CD14-positive monocyte (primary cell): ENCODE measurements at places on chromosomes 1 and 21.

DNA sequence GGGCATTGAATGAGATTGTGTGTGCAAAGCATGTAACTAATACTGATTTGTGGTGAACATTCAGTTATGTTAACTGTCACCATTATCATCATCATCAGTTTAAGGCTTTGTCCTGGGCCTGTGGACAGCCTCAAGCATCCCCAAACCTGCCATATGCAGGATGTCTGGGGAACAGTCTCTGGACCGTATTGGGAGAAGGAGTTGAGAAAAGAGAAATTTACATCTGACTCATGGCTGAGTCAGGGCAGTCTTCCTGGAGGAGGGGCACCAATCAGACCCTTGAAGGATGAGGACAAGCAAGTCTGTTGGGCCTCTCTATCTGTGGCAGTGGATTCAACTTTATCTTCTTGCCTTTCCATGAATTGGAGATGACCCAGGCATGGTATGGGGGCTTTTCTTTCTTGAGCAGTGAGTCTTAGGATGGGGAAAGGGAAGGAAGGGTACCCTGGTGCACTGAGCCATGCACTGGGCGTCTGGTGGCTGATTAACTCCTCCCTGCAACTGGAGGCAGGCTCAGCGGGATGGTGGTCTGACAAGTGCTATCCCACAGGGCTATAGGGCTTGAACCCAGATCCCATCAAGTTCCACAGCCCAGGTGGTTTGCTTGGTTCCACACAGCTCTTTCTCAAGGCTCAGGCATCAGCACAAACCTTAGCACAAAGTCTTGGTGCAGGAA is 2.9 kb downstream of the PADI3 start:
- DNase-seq, result no peak

DNA sequence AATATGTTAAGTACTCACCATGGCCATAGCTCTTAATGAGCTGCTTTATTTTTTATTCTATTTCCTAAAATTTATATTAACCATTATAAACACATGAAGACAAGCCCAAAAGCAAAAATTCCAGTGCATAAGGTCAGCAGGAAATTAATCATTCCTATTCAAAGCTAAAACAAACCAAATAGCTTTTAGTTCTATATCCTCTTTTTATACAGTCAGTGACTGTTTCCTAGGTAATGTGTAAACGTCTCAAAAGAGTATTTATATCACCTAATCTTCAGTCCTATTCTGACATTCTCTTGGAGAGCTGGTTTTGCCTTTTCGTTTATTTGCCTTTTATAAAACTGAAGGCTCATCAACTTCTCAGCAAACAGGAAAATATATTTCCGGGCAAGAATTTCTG is 4.2 kb downstream of the GOLPH3L start:
- DNase-seq, result no peak

DNA sequence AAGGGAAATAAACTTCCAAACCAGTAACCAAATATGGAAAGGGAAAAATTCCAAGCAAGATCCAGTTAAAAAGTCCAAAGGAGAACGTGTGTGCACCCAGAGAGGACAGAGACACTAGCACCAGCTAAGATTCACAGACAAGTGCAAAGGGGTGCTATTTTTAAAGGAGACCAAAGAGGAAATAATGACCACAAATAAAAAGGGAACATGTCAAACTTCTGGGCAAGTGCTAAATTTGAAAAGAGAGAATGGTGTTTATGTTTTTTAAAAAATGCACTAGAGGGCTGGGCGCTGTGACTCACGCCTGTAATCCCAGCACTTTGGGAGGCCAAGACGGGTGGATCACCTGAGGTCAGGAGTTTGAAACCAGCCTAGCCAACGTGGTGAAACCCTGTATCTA is 8.6 kb downstream of the JAM2 start:
- peak; percentile 14 for DNase-seq

DNA sequence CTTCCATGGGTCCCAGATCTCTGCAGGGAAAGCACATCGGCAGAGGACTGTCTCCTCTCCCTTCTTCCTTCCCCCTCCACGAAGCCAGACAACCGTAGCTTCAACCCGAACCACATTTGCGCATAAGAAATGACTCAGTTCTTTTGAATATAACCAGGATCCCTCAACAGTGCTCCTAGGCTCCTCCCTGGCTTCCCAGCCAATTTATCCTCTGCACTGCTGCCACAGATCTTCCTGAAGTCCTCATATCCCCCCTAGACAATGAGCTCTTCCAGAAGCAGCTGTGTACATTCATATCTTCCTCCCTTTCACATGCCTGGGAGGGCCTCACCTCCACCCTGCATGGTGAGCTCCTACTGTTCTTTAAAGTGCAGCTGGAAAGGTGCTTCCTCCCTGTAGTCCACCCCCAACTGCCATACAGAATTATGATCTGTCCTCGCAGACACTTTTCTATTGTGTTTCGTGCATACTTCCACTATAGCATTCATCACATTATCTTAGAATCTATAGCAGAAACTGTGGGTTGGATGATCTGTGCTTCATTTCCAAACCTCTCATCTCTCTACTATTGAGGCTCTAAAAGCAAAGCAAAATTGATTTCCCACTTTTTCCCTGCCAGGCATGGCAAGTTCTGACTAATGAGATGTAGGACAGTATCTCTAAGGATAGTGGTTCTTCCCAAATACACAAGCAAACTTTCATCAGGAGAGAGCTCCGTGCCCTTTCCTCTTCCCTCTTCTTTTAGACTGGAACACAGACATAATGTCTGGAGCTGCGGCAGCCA is 179.3 kb upstream of the HMGB4 start:
- DNase-seq, result no peak

GRCh38 chr1:62722796-62723195 is 34.6 kb upstream of the DOCK7 start:
- DNase-seq, result peak; percentile 31

- DNase-seq, result no peak
These were observed 18.7 kb downstream of the TNFRSF8 start for GRCh38 chr1:12081648-12082396.

GRCh38 chr1:62054188-62054587 is 140.5 kb upstream of the L1TD1 start:
- no peak for DNase-seq

DNA sequence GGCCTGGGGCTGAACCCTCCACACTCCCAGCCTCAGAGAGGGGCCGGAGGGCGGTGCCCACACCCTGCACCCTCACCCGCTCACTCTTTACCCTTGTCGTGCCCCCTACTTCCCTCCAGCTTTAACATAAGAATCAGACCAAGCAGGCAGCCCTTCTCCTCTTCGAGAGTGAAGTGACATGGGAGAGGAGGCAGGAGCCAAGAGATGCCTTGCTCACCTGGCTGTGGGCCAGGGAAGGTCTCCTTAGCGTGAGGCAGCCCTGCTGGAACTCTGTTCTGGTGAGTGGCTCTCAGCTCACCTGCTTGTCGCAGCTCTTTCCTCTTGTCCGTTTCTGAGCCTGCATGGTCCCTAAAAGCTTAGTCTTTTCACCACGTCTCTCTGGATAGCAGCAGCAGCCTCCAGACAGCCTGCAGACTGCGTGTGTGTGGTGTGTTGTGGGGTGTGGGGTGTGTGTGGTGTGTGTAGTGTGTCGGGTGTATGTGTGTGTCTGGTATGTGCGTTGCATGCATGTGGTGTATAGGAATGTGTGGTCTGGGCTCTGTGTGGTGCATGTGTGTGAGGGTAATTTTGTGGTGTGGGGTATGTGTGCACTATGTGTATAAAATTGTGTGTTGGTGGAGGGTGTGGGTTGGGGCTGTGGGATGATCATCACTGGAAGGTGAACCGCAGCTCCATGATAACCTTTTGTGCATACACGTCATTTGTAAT is 86.7 kb downstream of the CCDC185 start:
- DNase-seq, result no peak

- no peak for DNase-seq
These were observed 322.4 kb upstream of the DEPDC1 start for GRCh38 chr1:68819190-68819829.

- no peak for DNase-seq
These were observed 76.4 kb upstream of the MARK1 start for GRCh38 chr1:220451532-220451931.

DNA sequence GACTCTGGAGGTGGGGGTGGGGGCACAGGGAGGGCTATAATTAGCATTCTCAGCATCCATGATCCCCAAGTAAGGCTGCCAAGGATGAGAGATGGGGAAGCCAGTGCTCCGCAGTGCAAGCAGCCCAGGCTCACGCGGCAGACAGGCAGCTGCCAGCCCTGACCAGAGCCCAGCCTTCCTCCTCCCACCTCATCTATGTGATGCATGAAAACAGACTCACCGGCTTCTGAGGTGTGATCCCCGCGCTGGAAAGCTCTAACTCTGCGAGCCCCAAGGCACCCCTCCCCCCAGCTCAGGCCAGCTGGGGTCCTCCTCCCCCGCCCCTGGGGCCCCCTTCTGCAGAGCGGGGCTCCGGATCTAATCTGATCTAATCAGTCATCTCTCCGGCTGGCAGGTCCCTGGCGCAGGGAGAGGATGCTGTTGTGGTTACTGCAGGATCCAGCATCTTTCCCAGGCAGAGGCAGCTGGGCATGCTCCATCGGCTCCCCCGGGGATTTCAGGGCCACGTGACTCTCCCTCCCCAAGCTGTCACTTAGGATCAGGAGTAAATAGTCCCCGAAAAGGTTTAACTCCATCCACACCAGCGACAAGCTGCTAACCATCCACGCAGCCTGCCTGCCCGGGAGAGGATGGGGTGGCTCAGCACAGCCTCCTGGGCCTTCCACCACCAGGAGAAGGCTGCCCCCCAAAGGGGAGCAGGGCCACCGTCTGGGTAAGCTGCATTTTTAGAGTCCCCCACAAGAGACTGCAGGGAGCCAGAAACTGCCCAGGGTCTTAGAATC is at the start of gene PLEKHA6:
Gene PLEKHA6 (minus strand): TSS at position 456 of the 782 bp plus-strand sequence. CDS start 86,202 bp downstream, outside the sequence.
- no peak for DNase-seq

GRCh38 chr21:44905728-44906090 is 15.0 kb downstream of the ITGB2 start:
- DNase-seq, result peak; percentile 51

DNA sequence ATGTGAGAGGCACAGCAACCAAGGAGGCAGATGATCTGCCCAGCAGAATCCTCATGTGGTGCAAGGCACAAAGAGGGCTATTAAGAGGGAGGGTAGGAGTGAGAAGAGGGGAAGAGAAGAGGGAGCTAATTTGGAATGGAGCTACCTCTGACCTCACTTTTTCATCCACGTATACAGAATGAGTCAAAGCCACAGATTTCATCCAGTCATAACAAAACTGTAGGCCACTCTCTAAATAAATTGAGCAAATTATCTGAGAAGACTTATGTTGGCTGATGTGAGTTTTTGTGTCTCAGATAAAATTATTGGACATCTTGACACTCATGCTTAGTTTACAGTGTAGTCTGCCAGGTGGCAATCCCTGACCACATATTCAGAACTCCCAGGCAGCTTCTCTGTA is 325.6 kb downstream of the TTLL7 start:
- DNase-seq, result no peak

DNA sequence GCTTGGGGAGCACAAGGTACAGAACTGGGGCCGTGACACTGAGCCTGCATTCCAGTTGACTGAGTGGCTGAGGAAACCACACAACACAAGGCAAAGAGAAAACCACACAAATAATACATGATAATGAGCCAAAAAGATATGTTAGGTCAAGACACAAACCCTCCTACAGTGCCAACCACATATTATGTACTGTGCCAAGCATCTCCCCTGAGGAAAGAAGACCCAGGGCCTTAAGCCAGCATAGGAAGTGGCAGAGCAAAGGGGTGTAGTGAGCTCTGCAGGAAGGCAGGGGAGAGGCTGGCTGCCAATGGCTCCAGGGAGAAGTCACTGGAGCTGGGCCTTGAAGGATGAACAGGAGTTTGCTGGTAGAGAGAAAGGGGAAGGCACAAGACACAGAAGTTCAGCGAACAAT is 28.2 kb downstream of the CTNNBIP1 start:
- DNase-seq, result no peak

DNA sequence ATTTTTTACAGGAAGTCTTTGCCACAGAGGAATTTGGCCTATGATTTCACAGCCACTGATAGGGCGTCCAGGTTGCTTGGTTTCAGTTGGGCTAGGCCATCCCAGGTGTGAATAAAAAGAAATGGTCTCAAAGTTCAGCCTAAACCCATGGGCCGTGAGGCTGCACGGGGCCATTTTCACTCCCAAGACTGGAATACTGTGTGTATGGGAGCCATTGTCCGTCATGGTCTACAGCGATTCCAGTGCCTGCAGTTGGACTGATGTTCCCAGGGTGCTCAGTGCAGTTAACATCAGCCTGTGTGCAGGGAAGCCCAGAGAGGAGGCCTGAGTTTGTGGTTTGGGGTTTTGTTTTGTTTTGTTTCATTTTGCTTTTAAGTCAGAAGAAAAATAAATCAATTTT is 133.2 kb downstream of the ADSS2 start:
- no peak for DNase-seq

GRCh38 chr1:41631971-41632370 is 147.5 kb upstream of the EDN2 start:
- no peak for DNase-seq

- no peak for DNase-seq
These were observed 9.1 kb upstream of the ATAD3B start for GRCh38 chr1:1462318-1462966.

DNA sequence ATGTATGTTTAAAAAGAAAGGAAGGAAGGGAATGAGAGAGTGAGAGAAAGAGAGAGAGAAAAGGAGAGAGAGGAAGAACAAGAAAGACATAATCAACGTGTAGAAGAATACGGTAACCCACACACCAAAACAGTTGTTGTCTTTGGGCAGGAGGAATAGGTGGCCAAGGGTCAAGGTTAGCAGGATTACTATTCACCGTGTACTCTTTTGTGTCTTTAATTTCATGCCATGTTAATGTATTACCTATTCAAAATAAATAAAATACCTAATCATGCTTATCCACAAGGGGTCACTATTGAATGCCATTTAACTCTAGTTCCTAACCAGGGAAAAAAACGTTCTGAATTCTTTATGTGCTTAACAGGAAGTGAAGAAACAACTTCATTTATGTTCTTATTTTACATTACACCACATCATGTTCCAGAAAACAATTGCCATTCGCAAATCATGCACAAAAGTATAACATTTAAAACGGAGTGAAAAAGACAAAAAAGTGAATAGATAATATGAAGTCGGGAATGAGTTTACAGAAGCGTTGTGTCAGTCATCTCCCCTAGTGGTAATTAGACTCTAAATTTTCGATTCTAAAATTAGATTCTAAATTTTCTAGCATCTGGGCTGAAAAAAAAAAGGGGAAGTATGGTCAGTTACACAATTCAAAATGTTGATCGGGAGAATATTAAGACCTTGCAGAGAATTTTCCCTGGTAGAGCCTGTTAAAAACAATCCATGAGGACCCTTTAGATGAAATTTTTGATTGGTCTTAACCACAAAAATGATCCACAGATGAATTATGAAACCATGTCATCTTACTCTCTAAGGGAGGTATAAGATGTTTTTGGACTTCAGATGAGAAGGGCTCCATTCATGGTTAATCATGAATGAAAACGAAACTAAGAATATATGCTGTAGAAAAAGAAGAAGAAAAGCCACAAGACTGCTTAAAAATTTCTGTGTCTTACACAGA is 700 bp upstream of the KMO start:
- DNase-seq, result peak; percentile 83
